ENCODE measurements at places on chromosomes 13 and 19. TPM values are rescaled to one million over a fixed set of nuclear protein-coding genes. Genes with fewer than 3 reads are reported as not detected.

- H3K4me3 ChIP-seq, result no peak overlapping the region
- H3K27ac ChIP-seq, result no peak overlapping the region
- peaks cover 33% of the 10 kb centered on the region for H3K36me3 ChIP-seq
- H3K4me1 ChIP-seq, result no peaks in the 10 kb centered on the region
Measured at GRCh38 chr19:36962346-36962745, 46.2 kb downstream of the ZNF568 start.

- no peaks in the 10 kb centered on the region for H3K36me3 ChIP-seq
- no peak overlapping the region for H3K27ac ChIP-seq
- DNase-seq, result no peak
- no peak overlapping the region for H3K4me3 ChIP-seq
Measured at GRCh38 chr13:35514801-35515502, 38.5 kb upstream of the MAB21L1 start.

DNA sequence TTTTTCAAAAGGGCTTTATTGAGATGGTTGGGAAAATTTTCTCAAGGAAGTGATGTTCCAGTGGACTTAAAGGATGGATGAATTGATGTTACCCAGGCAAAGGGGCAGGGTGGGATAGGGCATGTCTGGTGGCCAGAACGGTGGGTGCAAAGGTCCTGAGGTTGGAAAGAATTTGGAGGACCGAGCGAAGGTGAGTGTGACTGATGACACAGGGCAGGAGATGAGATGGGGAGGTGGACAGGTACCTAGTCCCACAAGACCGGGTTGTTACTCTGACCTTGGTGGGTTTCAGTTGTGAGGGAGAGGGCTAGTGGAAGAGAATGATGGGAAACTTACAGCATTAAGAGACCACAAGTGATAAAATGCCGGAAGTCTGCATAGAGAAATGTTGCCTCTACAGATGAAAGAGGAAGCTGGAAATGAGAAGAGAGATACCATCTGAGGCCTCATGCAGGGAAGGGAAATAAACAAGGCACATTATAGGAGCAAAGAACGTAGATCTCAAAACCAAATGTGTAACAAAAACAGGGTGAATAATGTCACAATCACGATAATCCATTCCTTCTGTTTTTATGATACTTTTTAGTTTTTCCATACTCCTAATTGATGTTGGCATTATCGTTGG is 4.5 kb downstream of the ADGRE1 start:
- DNase-seq, result no peak
- peak overlapping the region; percentile 18 for H3K4me3 ChIP-seq
- peaks cover 79% of the 10 kb centered on the region for H3K4me1 ChIP-seq
- H3K27me3 ChIP-seq, result no peaks in the 10 kb centered on the region

- no peak for DNase-seq
- H3K4me1 ChIP-seq, result no peaks in the 10 kb centered on the region
- no peaks in the 10 kb centered on the region for H3K36me3 ChIP-seq
- H3K27me3 ChIP-seq, result no peaks in the 10 kb centered on the region
- H3K4me3 ChIP-seq, result no peak overlapping the region
- H3K27ac ChIP-seq, result no peak overlapping the region
Measured at GRCh38 chr13:57992416-57992815, 360.9 kb downstream of the PCDH17 start.

DNA sequence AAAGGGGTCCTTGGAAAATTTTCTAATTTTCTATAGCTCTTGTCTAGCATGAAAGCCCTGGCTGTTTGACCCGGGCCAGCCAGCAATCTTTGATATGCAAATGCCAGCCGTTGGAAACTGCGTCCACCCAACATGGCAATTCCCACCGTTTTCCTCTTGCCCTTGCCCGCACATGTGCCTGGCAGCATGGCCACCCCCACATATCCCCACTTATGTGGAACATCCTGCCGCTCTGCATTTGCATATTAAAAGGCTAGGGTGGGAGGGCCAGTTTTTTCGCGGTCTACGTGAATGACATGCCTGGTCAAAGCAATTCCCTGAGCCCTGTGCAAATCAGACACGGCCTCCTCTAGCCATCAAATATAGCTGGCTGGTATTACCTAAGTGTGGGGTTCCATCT is 110.3 kb upstream of the TDRD3 start:
- no peak overlapping the region for H3K4me3 ChIP-seq
- no peaks in the 10 kb centered on the region for H3K4me1 ChIP-seq
- H3K27me3 ChIP-seq, result no peaks in the 10 kb centered on the region
- no peak overlapping the region for H3K27ac ChIP-seq
- H3K36me3 ChIP-seq, result no peaks in the 10 kb centered on the region

DNA sequence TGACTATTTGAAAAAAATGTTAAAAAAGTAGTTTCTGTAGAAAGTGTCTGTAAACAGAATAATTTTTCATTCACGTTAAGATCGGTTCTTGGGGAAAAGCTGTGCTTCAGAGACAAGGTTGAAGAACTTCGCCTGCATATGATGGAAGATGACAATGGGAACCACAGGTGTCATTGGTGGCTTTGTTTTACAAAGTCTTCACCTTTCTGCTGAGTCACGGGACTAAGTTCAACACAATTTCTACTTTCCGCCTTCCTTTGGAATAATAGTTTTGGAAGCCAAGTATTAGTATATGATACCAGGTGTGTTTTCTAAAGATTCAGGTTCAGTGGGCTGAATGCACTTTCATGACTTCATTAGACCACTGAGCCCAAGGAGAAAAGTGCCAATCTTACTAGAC is 155.6 kb upstream of the RNF113B start:
- H3K36me3 ChIP-seq, result no peaks in the 10 kb centered on the region
- peaks cover 26% of the 10 kb centered on the region for H3K27me3 ChIP-seq
- H3K4me1 ChIP-seq, result no peaks in the 10 kb centered on the region
- H3K27ac ChIP-seq, result no peak overlapping the region
- DNase-seq, result no peak

- no peak overlapping the region for H3K4me3 ChIP-seq
- no peaks in the 10 kb centered on the region for H3K36me3 ChIP-seq
- peaks cover 12% of the 10 kb centered on the region for H3K4me1 ChIP-seq
- H3K27ac ChIP-seq, result no peak overlapping the region
- peaks cover 15% of the 10 kb centered on the region for H3K27me3 ChIP-seq
- no peak for DNase-seq
Measured at GRCh38 chr13:76976490-76976889, 15.4 kb upstream of the CLN5 start.

- no peak for DNase-seq
- no peak overlapping the region for H3K4me3 ChIP-seq
- H3K27ac ChIP-seq, result no peak overlapping the region
- no peaks in the 10 kb centered on the region for H3K27me3 ChIP-seq
Measured at GRCh38 chr13:68023838-68024581, 793.9 kb upstream of the PCDH9 start.

DNA sequence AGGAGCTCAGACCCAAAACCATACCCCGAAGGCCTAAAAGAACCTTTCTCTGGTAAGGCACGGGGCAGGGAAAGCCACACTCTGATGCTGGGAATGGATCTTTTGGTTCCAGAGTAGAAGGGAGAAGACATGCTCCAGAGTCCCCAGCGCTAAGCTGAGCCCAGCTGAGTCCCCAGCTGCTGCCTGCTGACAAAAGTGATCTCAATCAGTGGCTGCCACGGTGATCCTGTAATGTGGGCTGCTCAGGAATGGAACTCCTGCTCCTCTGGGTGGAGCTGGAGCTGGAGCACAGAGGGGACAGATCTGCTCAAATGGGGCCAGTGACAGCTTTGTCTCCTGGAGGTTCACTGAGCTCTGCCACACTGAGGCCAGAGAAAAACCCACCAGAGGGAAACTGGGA is 70.5 kb downstream of the MLLT1 start:
- DNase-seq, result no peak
- H3K4me1 ChIP-seq, result no peaks in the 10 kb centered on the region
- peaks cover 5% of the 10 kb centered on the region for H3K36me3 ChIP-seq
- H3K27ac ChIP-seq, result no peak overlapping the region

DNA sequence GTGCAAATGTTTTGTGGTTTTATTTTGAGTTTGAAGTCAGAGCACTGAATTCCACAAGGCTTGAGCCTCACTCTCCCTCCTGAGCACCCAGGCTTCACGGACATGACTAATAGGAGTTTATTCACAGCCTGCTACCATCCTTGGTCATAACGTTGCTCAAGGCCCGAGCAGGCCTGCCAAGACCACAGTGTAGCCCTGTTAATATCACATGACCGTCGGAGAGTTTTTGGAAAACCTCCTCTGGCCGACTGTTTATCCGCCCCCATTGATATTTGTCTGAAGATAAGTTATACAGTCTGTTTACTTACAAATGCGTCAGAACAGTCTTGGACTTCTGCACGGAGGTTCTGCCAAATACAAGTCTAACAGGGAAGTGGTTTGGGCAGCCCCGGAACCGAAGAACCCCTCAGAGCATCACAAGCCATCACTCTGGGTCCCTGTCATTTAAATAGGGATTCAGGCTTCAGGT is 89.9 kb downstream of the COL4A2 start:
- no peaks in the 10 kb centered on the region for H3K36me3 ChIP-seq
- H3K27me3 ChIP-seq, result peaks cover 74% of the 10 kb centered on the region
- no peak overlapping the region for H3K4me3 ChIP-seq
- no peak for DNase-seq
- H3K4me1 ChIP-seq, result no peaks in the 10 kb centered on the region

GRCh38 chr19:48342841-48343540 is 17.6 kb downstream of the EMP3 start:
- H3K36me3 ChIP-seq, result no peaks in the 10 kb centered on the region
- no peak overlapping the region for H3K4me3 ChIP-seq
- DNase-seq, result no peak
- H3K27me3 ChIP-seq, result no peaks in the 10 kb centered on the region
- H3K27ac ChIP-seq, result no peak overlapping the region

DNA sequence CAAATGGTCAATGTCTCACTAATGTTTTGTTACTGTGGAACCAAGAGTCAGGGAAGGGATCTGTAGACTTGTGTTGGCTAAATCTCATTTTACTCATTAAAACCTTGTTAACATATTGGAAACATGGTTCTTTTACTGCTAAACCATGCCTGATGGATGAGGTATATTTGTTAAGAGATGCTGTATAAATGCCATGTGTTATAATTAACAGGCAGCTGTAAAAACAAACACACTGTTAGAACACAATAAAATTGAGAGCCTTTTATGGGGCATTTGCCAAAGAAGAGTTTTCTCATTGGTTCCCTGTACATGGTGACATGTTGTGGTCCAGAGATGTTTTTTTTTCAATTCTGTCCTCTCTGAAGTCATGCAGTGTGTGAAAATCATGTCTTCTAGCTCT is 121.9 kb downstream of the ESD start:
- no peak overlapping the region for H3K4me3 ChIP-seq
- peaks cover 27% of the 10 kb centered on the region for H3K4me1 ChIP-seq
- no peak overlapping the region for H3K27ac ChIP-seq
- DNase-seq, result no peak

- peaks cover 66% of the 10 kb centered on the region for H3K36me3 ChIP-seq
- H3K4me3 ChIP-seq, result no peak overlapping the region
- peaks cover 54% of the 10 kb centered on the region for H3K4me1 ChIP-seq
- H3K27ac ChIP-seq, result peak overlapping the region; percentile 38
- DNase-seq, result no peak
- H3K27me3 ChIP-seq, result no peaks in the 10 kb centered on the region
Measured at GRCh38 chr13:91355826-91356710, 8.6 kb downstream of the MIR17HG start.

DNA sequence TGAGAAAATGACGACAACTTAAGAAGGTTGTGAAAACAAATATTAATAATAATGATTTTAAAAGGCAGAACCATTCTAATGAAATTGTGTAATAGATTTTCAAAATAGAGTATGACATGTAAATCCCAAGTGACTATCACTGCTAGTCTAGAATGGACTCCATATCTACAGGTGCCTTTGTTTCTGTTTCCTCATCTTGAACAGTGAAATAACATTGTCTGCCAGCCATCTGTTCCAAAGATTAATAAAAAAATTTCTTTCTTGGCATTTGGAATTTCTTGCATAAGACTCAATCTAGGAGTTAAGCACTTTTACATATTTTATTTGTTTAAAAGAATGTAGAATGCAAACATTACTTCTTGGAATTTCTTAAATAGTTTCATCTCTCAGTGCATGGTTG is 520.1 kb upstream of the ARGLU1 start:
- H3K4me1 ChIP-seq, result no peaks in the 10 kb centered on the region
- no peaks in the 10 kb centered on the region for H3K27me3 ChIP-seq
- H3K36me3 ChIP-seq, result no peaks in the 10 kb centered on the region
- H3K27ac ChIP-seq, result no peak overlapping the region

DNA sequence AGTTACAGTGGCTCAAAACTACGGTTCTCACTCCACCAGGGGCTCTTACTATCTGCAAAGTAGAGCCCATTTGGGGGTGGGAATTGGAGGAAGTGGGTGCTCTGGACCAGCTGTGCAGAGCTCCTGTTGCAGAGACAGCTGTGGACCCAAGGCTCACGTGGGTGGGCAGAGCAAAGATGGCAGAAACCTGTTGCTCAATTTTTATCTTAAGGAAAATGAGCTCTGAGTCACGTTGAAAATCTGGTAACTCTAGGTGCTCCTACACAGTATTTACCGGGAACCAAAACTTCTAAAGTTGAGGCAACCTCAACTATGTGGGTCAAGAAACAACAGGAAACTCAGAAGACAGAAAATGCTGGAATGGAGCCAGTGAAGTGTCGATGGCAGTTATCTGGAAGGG is 30.2 kb upstream of the SLC15A1 start:
- peaks cover 22% of the 10 kb centered on the region for H3K27me3 ChIP-seq
- no peak overlapping the region for H3K4me3 ChIP-seq
- no peaks in the 10 kb centered on the region for H3K36me3 ChIP-seq
- H3K27ac ChIP-seq, result no peak overlapping the region

DNA sequence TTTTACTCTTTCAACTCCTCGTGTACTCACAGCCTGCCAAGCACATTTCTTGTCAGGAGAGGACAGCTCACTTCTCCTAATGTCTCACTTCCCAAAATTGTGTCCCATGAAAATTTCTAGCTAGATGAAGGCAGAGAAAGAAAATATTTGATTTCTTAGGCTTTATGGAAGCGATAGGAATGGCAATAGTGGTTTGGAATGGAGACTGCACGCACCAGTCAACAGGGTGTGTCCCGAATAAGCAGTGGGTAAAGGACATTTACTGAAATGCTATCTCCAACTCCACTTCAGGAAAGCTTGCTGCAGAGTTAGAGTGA is 321 bp upstream of the ZNF222 start:
- peaks cover 48% of the 10 kb centered on the region for H3K36me3 ChIP-seq
- peak overlapping the region; percentile 93 for H3K27ac ChIP-seq
- peaks cover 20% of the 10 kb centered on the region for H3K4me1 ChIP-seq
- H3K4me3 ChIP-seq, result peak overlapping the region; percentile 94
- peaks cover 5% of the 10 kb centered on the region for H3K27me3 ChIP-seq

DNA sequence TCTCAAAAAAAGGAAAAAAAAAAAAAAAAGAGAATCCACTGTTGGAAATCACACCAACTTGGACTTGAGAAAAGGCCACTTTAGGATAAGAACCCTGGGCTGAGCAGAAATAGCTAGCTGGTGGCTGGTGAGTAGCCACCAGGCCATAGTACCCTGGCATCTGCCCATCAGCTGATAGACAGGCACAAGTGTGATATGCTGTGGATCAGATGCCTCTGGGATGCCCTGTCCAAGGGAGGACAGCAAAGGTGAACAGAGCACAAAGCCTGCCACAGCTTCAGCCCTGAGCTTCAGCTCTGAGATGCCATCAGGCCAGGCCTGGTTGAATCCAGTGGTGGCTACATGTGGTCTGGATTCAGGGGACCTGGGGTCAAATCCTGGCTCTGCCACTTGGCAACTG is 8.7 kb downstream of the SIRT2 start:
- H3K27ac ChIP-seq, result no peak overlapping the region
- DNase-seq, result no peak
- H3K4me3 ChIP-seq, result no peak overlapping the region

Gene PCDH9
- total RNA-seq, result 0.21 TPM

Gene ZSWIM9
- total RNA-seq, result 10.9 TPM

Gene KDELR1
- 78.8 TPM for total RNA-seq

Gene KCNJ14
- total RNA-seq, result 1.1 TPM

Gene CNMD
- not detected for total RNA-seq

Gene ZNF665
- total RNA-seq, result 6.5 TPM

Gene C19orf81
- total RNA-seq, result 1.3 TPM

Gene ZNF699
- total RNA-seq, result 6.7 TPM

Measured in activated CD4-positive, alpha-beta T cell treated with anti-CD3 and anti-CD28 coated beads for 36 hours (primary cell).